ENCODE measurements at places on chromosomes 1 and 21.

DNA sequence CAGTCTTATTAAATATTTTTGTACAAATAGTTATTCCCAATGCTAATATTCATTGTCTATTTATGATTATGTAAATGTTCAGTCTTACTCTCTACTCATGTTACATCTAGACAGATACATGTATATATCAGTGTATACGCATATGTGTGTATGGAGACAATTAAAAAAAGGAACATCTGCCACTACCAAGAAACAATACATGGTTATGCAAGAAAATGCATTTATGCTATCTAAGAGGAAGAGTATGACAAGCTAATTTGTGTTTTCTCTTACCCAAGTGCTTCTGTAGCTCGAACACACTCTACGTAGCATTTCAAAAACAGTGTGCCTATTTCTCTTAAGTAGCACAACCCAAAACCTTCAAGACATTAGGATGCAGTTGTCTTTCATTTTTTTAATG is 6.1 kb upstream of the RLF start:
- no peak for DNase-seq

DNA sequence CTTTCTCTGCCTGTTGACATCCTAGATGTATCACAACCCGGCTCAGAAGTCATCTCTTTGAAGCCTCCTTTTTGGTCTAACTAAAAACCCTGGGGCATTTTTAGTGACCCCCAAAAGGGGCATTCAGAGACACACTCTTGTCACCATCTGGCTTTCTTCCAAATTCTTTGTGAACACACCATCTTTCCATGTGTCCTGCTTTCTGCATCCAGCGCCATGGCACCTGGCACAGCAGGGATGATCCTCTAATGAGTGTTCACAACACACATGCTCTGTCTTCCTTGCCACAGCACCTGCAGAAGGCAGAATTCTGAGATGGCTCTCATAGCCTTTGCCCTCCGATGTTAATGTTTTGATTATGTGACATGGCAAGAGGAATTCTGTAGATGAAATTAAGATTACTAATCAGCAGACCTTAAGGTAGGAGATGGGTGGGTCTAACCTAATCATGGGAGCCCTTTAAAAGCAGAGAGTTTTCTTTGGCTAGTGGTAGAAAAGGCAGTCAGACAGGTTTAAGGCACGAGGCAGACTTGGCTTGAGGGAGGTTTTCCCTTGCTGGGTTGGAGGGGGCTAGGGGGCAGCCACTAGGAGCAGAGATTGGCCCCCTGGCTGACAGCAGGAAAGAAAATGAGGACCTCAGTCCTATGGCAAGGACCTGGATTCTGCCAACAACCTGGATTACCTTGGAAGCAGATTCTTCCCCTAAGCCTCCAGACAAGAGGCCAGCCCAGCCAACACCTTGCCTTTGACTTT is 4.9 kb upstream of the TMEM61 start:
- no peak for DNase-seq

DNA sequence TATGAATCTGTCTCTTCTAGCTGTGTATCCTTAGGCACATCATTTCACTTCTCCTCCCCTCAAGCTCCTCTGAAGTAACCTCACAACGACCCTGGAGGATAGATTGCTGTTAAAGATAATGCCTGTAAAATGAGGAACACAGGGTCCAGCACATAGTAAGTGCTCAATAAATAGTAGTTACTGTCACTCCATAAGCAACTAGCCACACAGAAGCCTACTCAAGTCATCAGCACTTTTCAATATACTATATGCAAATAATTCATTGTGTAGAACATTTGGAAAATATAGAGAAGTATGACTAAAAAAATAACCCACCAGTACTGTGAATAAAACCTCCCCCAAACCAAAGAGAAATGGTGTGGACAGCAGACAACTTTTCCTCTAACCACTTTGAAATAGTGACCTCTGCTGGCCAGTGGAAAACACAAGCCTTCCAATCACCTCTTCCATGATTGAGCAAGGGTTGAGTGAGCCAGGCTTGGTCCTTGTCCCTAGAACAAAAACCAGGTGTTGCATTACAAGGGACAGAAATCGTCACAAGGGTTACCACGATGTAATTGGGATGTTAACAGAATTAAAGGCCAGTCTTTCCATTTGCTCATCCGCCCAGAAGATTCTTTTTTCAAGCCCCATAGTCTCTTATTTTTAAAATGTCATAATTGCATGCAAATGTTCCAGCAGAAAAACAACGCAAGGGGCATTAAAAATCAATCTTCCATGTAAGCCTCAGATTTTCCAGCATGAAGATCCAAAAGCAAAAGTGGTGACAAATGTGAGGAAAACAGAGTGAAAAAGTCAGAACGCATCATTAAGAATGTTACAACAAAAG is 15.7 kb upstream of the GLIS1 start:
- DNase-seq = no peak

- DNase-seq = peak; percentile 4
Observed at GRCh38 chr1:10210841-10211804, 753 bp downstream of the KIF1B start.

DNA sequence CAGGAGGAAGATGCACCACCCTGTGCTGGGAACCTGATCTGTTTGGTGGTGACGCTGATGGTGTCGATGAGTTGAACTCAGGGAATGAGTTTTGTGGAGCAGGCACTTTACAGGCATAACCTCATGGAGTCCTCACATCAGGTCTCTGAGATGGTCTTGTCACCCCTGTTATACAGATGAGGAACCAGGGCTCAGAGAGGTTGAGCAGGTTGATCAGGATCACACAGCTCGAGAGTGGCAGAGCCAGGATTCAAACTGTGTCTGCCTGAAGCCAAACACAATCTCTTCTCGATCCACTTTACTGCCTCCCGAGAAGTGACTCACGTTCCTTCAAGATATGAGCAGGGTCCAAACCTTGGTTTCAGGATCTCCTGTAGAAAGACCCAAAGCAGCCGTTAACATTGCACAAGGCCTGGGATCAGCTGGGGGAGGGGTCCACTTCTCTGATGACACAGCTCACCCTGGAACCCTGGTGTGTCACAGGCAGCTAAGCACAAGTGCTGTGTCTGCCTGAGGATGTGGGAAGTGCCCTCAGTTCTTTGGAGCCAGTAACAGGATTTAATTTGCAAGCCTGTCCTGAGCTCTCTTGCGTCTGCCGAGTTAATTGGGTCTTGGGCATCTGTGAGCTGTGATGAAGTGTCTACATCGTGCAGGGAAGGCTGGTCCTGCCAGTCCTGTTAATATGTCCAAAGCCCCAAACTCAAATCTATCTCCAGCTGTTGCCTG is 65.4 kb upstream of the STUM start:
- no peak for DNase-seq

GRCh38 chr21:31724552-31724951 is 7.4 kb downstream of the SCAF4 start:
- DNase-seq = no peak

GRCh38 chr1:180029524-180030135 is 75.0 kb downstream of the CEP350 start:
- no peak for DNase-seq

DNA sequence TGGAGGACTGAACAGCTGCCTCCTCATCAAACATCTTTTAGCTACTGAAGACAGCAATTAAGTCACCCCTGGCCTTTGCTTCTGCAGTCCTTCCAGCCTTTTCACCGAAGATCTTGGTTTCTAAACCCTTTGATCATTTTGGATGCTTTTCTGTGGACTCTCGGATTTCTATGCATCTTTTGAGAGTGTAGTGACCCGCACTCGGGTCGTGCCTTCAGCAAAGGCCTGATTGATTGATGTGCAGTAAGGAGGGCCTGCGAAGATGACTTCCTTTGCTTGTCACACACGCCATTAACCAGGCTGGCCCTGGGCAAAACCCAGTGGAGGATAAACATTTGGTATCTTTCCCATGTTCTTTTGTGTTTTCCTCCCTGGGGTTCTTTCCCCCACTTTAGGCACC is 157.5 kb upstream of the CD34 start:
- no peak for DNase-seq

DNA sequence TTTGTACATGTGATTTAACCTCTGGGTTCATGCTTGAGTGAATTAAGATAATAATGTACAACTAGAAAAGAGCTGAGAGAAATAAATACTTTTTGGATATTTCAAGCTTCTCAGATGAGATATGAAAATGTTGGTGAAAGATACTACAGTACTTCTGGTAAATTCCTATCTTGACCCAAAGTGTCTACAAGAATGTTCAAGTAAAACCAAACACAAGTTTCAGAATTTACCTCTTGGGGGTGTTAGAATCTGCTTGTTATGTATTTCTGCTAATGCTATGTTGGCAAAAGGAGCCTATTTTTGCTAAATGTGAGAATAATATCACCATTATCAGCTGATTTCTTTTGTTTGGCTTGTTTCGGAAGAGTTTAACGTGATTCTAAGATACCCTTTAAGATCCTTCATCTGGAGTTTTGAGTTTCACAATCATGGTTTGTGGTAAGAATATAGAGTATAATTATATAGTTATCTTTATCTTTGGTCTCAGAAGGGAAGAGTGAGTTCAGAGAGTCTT is 388.5 kb downstream of the LMO4 start:
- no peak for DNase-seq

DNA sequence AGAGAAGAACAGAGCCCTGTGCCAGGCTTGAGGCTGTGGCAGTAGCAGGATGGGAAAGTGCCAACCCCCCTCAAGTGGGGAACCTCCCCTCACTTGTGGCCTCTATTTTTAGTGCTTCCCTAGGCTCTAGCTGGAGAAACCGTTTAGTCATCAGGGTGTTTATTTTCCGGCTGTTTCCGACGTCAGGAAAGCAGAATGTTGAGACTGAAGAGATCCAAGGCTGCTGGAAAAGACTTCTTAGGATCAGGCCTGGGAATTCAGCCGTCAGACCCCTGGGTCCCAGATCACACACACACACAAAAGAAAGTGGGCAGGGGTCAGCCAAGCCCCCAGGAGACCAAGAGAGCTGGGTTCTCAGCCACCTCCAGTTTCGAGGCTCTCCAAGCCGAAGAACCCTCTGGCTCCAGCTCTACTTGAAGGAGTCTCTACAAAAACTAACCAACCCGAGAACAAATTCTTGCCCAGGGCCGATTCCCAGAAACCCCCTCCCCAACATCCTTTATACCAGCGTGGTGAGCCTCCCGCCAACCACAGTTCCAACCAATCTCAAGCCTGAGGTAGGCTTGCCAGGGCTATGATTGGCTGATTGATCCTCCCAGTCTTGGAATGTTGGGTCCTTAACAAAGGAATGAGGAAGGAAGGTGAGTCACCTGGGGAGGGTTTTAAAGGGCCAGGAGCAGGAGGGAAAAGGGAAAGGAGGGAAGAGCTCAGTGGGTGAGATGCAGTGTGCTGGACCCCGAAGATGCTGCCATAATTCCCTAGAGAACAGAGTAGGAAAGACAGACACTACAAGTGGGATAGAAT is 2.5 kb upstream of the MEF2D start:
- no peak for DNase-seq

GRCh38 chr1:93357242-93357641 is 11.5 kb downstream of the DR1 start:
- no peak for DNase-seq

DNA sequence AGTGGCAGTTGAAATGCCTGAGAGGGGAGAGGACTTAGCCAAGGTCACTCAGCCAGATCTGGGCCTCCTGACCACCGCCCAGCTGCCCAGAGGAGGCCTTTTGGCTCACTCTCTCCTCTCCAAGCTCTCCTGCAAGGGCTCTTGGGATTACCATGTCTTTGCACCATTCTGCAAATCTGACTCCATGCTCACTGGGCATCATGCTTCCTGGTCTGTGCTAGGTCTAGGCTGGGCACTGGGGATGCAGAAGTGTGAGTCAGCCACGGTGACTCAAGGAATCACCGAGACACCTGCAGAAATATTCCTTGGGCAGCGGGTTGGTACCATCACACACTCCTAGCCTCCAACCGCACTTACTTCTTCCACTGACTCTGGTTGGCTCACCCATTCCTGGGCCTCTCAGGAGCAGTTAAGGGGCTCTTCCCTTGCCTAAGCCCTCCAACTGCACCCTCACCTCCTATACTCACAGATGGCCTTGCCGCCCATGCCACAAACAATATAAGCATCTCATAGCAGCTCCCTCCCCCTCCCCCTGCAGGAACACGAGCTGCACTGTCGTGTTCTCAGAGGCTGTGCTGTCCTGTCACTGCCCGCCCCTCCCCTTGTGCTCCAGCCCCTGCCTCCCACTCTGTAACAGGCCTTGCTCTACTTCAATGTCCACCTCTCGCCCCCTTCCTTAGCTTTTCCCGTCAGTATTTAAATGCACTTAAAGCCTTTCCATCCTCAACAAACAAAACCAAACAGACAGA is 34.8 kb downstream of the CDCP2 start:
- DNase-seq = no peak

DNA sequence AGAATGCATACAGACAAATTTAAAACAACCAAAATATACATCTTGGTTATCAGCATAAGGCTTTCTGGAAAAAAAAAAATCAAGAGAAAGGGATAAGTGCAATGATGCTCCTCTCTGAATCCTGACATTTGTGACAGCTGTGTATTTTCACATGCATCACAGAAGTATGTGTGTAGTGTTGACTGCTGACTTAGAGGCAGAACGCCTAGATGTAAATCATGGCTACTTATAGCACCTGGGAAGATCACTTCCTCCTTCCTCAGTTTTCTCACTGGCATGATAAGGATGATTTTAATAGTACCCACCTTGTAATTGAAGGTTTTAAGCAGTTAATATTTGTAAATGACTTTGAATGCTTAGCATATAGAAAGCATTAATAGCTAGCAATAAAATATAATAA is 112.5 kb downstream of the MRPL39 start:
- no peak for DNase-seq

DNA sequence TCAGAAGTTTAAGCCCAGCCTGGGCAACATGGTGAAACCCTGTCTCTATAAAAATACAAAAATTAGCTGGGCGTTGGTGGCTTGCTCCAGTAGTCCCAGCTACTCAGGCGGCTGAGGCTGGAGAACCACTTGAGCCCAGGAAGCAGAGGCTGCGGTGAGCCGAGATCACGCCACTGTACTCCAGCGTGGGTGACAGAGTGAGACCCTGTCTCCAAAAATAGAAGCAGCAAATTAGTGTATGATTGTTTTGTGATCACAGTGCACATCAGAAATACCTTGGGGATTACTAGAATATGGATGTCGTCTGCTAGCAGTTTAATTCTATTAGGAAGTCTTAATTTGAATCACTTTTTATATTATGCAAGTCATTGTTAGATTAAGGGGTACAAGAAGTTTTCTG is 59.0 kb downstream of the ZBTB17 start:
- no peak for DNase-seq

GRCh38 chr1:76871355-76871974 is 4.2 kb downstream of the ST6GALNAC5 start:
- DNase-seq = no peak

- DNase-seq = no peak
Observed at GRCh38 chr1:67896826-67897225, 63.6 kb upstream of the GNG12 start.

GRCh38 chr1:114559356-114559755 is 22.1 kb downstream of the BCAS2 start:
- DNase-seq = no peak

GRCh38 chr21:45461806-45462341 is 56.9 kb downstream of the COL18A1 start:
- DNase-seq = no peak

- no peak for DNase-seq
Observed at GRCh38 chr1:150543500-150544143, 5.6 kb upstream of the ADAMTSL4 start.

Data from stimulated activated CD4-positive, alpha-beta T cell treated with anti-CD3 and anti-CD28 coated beads, TNF-alpha, amount 100 ng/mL, for 4 hours (primary cell).